ENCODE measurements at places on chromosomes 1 and 21. TPM values are rescaled to one million over a fixed set of nuclear protein-coding genes. Genes with fewer than 3 reads are reported as not detected.
A peak's percentile ranks its signal among the peaks of the same experiment; 100 is the strongest.

GRCh38 chr21:30733026-30733425 is 14.0 kb downstream of the KRTAP21-2 start:
- no peak for DNase-seq

DNA sequence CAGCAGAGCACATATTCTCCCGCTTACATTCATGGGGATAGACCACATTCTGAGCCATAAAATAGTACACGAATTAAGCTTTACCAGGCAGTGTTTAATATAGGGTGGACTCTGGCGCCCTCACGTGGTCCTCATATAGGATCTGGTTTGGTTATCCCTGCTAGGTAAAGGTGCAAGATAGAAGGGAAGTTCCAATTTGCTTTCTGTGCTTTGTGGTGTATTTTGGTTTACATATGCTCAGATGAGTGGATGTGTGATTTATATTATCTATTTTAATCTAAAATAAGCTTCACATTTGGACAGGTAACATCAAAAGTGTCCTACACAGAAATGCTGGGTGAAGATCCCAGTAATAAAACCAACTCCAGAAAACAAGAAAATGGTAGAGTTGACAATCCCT is 3.6 kb downstream of the CR1 start:
- peak; percentile 75 for DNase-seq

The C4BPB gene
- total RNA-seq = 4.1 TPM

GRCh38 chr1:70103770-70104169 is 101.6 kb downstream of the LRRC40 start:
- DNase-seq = no peak

- DNase-seq = no peak
Observed at GRCh38 chr1:234413990-234414389, 40.7 kb downstream of the COA6 start.

- DNase-seq = no peak
Observed at GRCh38 chr1:245475126-245475525, 320.3 kb downstream of the KIF26B start.

The PLA2G2F gene
- total RNA-seq = 0.92 TPM

DNA sequence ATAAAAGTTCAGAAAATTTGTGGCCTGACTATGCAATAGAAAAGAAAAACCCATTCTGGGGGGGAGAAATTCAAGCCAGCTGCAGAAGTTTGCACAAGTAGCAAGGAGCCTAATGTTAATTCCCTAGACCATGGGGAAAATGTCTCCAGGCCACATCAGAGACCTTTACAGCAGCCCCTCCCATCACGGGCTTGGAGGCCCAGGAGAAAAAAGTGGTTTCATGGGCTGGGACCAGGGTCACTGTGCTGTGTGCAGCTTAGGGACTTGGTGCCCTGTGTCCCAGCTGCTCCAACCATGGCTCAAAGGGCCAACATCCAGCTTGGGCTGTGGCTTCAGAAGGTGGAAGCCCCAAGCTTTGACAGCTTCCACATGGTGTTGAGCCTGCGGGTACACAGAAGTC is 42.0 kb downstream of the IL23R start:
- DNase-seq = no peak

GRCh38 chr1:62941780-62942179 is 157.8 kb downstream of the ATG4C start:
- DNase-seq = no peak

DNA sequence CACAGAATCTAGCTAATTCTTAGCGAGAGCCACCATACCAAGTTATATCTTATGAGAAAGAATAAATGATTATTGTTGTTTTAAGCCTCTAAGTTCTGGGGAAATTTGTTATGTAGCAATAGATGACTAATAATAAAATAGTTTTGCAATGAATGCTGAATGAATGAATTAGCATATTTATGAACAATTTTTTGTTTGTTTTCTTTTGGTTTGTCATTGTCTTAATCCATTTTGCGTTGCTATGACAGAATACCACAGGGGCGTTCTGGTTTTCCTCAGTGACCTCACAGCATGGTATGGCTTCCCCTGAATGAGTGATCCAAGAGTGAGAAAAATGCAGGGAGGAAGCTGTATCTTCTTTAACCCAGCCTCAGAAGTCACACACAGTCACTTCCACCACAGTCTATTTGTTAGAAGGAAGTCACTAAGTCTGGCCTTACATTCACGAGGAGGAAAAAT is 53.8 kb upstream of the HPDL start:
- DNase-seq = no peak

DNA sequence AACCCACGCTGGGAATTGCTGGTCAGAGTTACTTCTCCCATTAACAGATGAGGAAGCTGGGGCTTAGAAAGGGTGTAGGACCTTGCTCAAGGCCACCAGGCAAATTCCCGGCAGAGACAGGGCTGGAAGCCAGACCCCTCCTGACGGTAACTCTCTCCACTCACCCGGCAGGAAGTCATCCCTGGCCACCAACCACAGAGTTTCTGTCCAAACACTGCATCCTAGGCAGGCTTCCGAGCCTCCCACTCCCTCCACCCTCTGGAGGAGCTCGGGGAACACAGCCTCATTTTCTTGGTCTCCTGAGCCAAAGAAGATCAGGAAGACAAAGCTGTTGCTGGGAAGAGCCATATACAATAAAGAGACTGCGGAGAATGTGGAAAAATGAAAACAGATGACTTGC is 25.0 kb upstream of the ZNF436 start:
- peak; percentile 72 for DNase-seq

GRCh38 chr1:219858980-219859379 is 69.4 kb downstream of the SLC30A10 start:
- DNase-seq = no peak

- DNase-seq = no peak
Observed at GRCh38 chr1:54542962-54543539, 5.0 kb upstream of the ACOT11 start.

- peak; percentile 48 for DNase-seq
Observed at GRCh38 chr1:98323906-98324358, 337.6 kb upstream of the SNX7 start.

DNA sequence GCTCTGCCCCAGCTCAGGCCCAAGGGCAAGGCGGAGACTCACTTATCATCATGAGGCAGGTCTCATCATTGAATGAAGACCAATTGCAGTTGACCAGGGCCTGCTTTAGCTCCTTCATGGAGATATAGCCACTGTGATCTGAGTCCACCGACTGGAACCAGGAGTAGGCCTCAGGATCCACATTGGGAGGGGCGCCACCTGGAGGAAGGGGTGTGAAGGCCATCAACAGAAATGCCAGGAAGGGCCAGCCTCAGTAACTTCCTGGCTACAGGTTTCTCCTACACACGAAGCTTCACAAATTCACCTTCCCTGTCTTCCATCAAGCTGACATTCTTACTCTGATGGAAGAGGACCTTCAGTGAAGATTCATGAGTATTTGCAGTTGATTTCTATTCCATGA is 11.6 kb downstream of the PEF1 start:
- DNase-seq = no peak

The PDZK1IP1 gene
- 91.1 TPM for total RNA-seq

The PDC gene
- total RNA-seq = not detected

- DNase-seq = no peak
Observed at GRCh38 chr1:36722871-36723270, 240.2 kb upstream of the CSF3R start.

- no peak for DNase-seq
Observed at GRCh38 chr21:42061195-42061985, 9.7 kb upstream of the UMODL1 start.
